Caudate nucleus (tissue), 63 donors: ENCODE measurements at places on chromosomes 4 and X.

DNA sequence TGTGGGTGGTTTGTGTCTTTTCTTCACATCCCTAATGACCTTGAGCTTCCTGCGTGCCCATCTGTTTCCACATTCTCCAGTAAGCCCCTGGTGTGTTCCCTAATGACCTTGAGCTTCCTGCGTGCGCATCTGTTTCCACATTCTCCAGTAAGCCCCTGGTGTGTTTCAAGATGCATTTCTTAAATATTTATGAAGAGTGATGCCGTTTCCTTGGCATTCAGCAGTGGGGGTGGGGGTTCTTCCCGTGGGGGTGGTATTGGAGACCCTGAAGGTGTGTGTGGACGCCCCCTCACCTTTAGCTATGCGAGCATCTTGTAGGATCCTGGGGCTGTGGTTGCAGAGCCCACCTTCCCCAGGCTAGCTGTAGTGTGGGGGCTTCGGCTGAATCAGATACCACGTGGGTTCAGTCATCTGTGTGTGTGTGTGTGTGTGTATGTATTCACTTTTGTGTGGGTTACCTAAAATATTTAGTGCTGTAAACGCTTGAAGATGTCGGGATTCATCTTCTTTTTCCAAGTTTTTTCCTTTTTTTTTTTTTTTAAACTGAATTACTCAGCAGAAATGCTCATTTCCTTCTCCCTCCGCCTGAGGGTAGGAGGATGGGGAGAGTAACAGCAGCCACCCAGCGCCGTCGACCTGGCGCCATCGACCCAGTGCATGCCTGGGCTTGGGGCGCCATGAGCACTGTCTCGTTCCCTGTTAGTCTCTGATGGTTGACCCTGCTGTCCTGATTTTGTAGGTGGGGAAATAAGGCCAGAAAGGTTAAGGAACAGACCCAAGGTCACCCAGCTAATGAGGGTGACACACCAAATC lies 9.9 kb downstream of the NSG1 start:
- DNase-seq = no peak

DNA sequence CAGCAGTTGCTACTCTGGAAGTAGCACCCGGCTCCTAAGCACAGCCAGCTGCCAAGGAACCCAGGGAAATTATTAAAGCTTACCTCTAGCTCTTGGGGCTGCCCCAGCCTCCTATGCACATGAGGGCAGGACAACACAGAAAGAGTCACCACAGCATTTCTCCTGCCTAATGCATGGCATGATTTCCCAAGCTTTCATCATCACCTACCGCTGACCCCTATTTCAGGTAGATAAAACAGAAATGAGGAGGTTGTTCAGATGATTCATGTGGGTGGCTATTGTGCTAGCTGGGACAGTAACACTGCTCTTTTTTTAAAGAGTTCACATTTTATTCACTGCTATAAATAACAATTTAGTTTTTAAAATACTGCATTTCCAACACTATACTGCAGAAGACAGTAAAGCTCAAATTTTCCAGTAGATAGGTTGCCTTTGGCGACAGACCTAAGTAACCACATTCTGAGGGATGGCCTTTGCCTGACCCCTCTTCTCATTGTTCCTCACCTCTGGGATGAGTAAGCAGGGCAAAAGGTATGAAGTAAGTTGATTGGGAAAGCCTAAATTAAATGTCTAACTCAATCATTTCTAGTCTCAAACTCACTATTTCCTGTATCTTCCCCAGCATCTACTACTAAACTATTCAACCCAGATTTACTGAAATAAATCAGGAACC lies 16.7 kb downstream of the CASK start:
- no peak for DNase-seq

GRCh38 chr4:173538148-173538908 lies 8.3 kb upstream of the HAND2 start:
- peak; percentile 15 for DNase-seq

GRCh38 chr4:109365939-109366338 lies 63.5 kb upstream of the COL25A1 start:
- no peak for DNase-seq

GRCh38 chr4:10877076-10877475 lies 192.5 kb upstream of the CLNK start:
- no peak for DNase-seq

GRCh38 chr4:25818371-25818871 lies 44.4 kb downstream of the SEL1L3 start:
- DNase-seq = no peak

- DNase-seq = no peak
Measured at GRCh38 chr4:148452970-148453369, 10.8 kb upstream of the NR3C2 start.

DNA sequence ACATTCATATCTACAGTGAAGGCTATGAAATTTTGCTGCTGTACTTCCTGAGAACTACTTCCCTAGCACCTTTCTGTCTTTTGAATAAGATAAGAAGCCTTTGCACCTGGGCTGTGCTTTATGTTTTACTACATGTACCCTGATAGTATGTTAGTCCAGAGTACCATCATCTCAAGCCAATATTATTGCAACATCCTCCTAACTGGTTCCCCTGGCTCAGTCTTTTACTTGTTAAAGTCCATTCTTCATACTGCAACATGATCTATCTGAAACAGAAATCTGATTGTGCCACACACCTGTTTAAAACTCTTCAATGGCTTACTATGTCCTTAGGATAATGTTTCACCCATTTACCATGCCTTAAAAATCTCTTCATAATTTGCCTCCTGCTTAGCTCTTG lies 102.3 kb downstream of the AGTR2 start:
- DNase-seq = no peak
